GM12878 (cell line): ENCODE measurements at places on chromosomes 7 and 10. TPM values are rescaled to one million over a fixed set of nuclear protein-coding genes. Genes with fewer than 3 reads are reported as not detected.

DNA sequence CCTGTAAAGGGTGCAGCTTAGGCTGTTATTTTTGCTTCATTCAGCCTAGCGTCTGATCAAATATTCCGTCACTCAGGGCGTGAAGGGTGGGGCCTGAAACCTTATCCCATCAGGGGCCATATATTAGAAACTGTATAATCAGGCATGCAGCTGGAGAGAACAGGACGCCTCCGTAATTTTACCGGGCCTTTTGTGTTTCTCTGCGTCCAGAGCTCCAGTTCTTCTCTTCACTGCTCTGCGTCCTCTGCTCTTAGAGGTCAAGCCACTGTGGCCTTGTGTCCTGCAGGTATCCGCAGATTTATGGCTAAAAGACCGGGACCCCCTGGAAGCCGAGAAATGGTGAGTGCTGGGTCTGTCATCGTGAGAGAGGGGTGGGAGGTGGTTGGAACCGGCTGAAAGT, at the start of gene ZNF735:
TSS of gene ZNF735 (plus strand) at position 301 of the 400 bp plus-strand sequence. CDS start at position 301, 0 bp downstream.
- DNase-seq = no peak
- H3K27ac ChIP-seq = no peak within 1 kb of the TSS
- no peaks in the 10 kb centered on the region for H3K36me3 ChIP-seq
- no peaks in the 10 kb centered on the region for H3K4me1 ChIP-seq
- H3K27me3 ChIP-seq = no peaks in the 10 kb centered on the region

- H3K27ac ChIP-seq = no peak overlapping the region
- DNase-seq = peak; percentile 12
- no peaks in the 10 kb centered on the region for H3K4me1 ChIP-seq
- H3K36me3 ChIP-seq = no peaks in the 10 kb centered on the region
Observed at GRCh38 chr10:16843252-16843870, 26.1 kb upstream of the RSU1 start.

- H3K4me3 ChIP-seq = no peak overlapping the region
- H3K4me1 ChIP-seq = peaks cover 27% of the 10 kb centered on the region
- DNase-seq = no peak
- H3K36me3 ChIP-seq = no peaks in the 10 kb centered on the region
Observed at GRCh38 chr7:30240106-30240800, 44.1 kb upstream of the ZNRF2 start.

- peaks cover 19% of the 10 kb centered on the region for H3K4me1 ChIP-seq
- no peak overlapping the region for H3K4me3 ChIP-seq
- H3K27ac ChIP-seq = no peak overlapping the region
- H3K27me3 ChIP-seq = no peaks in the 10 kb centered on the region
Observed at GRCh38 chr10:48705401-48705938, 20.8 kb downstream of the WDFY4 start.

- no peak overlapping the region for H3K4me3 ChIP-seq
- no peak overlapping the region for H3K27ac ChIP-seq
Observed at GRCh38 chr7:139617074-139617473, 93.6 kb downstream of the CLEC2L start.

GRCh38 chr7:95027234-95027872, 120.0 kb downstream of the PPP1R9A start:
- no peak overlapping the region for H3K27ac ChIP-seq
- H3K4me1 ChIP-seq = no peaks in the 10 kb centered on the region
- no peaks in the 10 kb centered on the region for H3K27me3 ChIP-seq
- no peak overlapping the region for H3K4me3 ChIP-seq
- DNase-seq = no peak
- H3K36me3 ChIP-seq = no peaks in the 10 kb centered on the region

GRCh38 chr10:36711361-36711760, 414.0 kb upstream of the ANKRD30A start:
- no peak overlapping the region for H3K4me3 ChIP-seq
- H3K27me3 ChIP-seq = no peaks in the 10 kb centered on the region
- no peak for DNase-seq
- no peaks in the 10 kb centered on the region for H3K4me1 ChIP-seq
- H3K36me3 ChIP-seq = no peaks in the 10 kb centered on the region

- no peaks in the 10 kb centered on the region for H3K27me3 ChIP-seq
- no peak overlapping the region for H3K4me3 ChIP-seq
- DNase-seq = no peak
- no peak overlapping the region for H3K27ac ChIP-seq
- H3K36me3 ChIP-seq = no peaks in the 10 kb centered on the region
Observed at GRCh38 chr10:7153750-7154149, 257.1 kb downstream of the SFMBT2 start.

GRCh38 chr7:68929781-68930261, 668.5 kb upstream of the AUTS2 start:
- no peaks in the 10 kb centered on the region for H3K36me3 ChIP-seq
- H3K27ac ChIP-seq = no peak overlapping the region
- no peaks in the 10 kb centered on the region for H3K27me3 ChIP-seq
- DNase-seq = no peak
- no peaks in the 10 kb centered on the region for H3K4me1 ChIP-seq

GRCh38 chr10:126930131-126930882, 25.1 kb downstream of the DOCK1 start:
- no peaks in the 10 kb centered on the region for H3K4me1 ChIP-seq
- no peak overlapping the region for H3K4me3 ChIP-seq
- DNase-seq = no peak

DNA sequence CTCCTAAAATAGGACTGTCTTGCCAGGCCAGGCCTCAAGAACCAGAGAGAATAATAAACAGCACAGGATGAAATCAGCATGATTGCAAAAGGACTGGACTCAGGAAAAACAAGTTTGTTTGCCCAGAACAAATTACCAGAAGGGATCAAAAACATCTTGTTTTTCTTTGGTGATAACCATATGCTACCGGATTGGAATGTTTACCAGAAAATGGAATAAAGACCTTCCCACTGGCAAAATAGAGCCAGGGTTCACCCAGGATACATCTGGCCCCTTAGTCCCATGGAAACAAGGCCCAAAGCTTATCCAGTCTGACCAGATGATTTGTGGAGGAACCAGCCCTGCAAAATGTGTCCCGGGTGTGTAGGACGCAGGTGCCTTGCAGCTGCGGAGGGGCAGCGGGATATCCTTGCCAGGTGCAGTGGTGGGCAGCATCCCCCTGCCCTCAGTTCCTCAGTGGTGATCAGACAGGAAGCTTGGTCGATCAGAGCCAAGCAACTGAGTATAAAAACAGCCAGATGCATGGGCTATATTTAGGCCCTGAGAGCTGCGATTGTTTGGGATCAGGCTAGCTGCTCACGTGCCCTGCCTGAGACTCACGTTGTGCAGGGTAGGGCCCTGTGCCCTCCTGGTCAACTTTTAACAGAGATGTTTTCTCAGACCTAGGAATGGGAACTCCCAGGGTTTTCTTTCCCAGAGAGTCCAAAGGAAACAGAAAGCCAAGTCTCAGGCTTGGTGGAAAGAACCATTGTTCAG, 4.6 kb upstream of the ZNF22 start:
- H3K27me3 ChIP-seq = no peaks in the 10 kb centered on the region
- no peak overlapping the region for H3K27ac ChIP-seq
- no peak overlapping the region for H3K4me3 ChIP-seq

The NPY gene
- total RNA-seq = not detected in 2 replicates

The NUTM2A gene
- total RNA-seq = 0.38 TPM in 1 of 2 replicates, not detected in the other

The SPDYE8 gene
- not detected in 2 replicates for total RNA-seq
